ENCODE measurements at places on chromosomes 4 and X.
A peak's percentile ranks its signal among the peaks of the same experiment; 100 is the strongest.

- no peak for DNase-seq
Measured at GRCh38 chrX:13669246-13669737, 16.4 kb downstream of the TCEANC start.

- no peak for DNase-seq
Measured at GRCh38 chrX:50967736-50968135, 57.2 kb downstream of the BMP15 start.

DNA sequence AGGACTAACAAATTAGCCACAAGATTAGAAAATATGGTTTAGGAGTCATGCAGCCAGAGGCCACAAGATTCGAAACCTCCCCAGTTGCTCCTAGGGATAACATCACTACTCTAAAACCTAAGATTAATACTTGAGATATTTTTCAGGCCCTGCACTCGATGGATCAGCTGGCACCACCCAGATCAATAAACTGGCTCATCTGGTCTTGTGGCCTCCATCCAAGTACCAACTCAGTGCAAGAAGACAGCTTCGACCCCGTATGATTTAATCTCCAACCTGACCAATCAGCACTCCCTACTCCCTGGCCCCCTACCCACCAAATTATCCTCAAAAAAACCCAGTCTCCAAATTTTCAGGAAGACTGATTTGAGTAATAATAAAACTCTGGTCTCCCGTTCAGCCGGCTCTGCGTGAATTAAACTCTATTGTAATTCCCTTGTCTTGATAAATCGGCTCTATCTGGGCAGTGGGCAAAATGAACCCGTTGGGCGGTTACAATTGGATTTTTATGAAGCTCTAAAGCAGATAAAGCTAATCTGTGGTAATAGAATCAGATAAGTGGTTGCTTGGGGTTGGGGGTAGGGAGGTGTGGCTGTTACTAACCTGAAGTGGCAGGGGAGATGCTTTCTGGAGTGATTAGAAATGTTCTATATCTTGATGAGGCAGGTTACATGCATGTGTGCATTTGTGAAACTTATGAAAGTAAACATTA, 91.8 kb upstream of the ATXN3L start:
- DNase-seq: no peak

GRCh38 chr4:117479673-117480072, 394.3 kb upstream of the TRAM1L1 start:
- DNase-seq: no peak

- DNase-seq: no peak
Measured at GRCh38 chrX:125947501-125947900, 218.6 kb downstream of the DCAF12L2 start.

DNA sequence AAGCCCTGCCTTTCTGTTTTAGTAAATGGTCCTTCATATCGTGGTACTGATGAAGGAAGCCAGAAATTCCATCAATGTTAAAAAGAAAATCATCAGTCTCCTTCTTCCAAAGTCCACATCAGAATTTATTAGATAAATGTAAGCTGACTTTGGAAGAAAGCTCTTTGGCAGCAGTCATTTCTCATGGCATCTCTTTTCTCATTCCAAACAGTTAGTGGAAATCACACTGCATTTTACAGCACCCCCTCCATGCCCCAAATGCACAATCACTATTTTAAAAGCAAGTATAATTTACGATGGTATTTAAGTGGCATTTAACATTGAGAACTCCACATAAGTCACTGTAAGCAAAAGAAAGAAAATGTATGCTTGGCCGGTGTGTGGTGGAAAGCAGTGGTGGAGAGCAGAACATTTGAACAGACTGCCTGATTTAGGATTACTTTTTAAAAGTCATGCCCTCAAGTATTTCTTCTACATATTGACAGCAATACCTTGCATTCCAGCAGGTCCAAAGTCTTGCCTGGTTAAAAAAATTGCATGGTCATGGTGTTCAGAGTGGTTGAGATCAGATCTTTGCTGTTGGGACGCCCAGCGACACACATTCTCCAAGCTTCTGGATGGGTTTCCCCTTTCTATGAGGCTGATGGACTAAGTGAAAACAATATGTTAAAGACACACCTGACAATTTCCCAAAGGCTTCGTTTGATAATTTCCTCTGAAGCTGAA, 248.6 kb downstream of the ADAMTS3 start:
- DNase-seq: no peak

GRCh38 chr4:91471280-91471679, 832.5 kb upstream of the GRID2 start:
- no peak for DNase-seq

DNA sequence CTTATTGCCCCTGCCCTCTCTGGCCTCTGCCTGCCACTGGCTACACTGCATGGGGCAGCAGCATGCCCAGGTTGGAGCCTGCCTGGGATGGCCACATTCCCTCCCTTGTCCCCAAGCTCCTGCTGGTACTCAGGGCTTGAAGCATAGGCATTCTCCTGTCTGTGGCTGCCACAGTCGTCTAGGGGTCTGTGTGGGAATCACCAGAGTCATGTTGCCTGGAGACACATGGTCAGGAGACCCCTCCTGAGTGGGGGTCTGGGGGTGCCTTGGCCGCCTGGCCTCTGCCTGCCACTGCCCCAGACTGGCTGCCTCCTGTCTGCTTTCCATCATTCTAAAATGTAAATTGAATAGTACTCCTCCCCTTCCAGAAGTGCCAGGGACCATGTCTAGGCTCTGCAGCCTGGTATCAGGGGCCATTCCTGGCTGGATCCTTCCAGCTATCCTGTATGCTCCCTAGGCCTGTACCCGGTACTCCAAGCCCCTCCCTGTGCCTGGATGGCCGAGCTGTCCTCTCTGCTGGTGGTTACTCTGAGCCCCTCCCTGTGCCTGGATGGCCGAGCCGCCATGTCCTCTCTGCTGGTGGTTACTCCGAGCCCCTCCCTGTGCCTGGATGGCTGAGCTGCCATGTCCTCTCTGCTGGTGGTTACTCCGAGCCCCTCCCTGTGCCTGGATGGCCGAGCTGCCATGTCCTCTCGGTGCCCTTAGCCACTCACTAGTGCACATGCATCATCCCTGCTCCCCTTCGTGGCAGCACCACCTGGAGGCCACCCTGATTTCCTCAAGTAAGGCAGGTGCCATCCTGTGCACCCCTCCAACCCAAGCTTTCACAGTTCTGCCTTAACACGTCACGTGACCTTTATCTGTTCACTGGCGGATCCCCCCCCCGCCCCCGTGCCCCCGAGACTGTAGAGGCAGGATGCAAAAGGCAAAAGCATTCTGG, 5.5 kb upstream of the NKX1-1 start:
- DNase-seq: no peak

DNA sequence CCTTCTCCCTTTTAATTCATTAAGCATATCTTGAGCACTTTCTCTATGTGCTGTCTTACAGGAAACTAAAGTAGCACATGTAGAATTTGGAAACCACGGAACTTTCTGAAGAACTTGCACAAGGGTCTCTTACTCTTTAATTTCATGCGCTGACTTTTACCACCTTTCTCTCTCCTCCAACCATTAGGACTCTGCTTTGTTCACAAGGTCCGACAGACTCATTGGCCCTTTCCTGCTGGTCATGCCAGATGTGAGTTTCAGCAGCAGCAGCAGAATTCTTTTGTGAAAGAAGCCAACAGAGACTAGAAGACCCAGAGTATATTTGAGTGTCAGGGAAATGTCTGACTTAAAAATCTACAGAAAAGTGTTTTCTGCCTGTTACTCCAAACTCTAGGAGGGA, 207.1 kb downstream of the GUCY2F start:
- no peak for DNase-seq

GRCh38 chr4:42643685-42644084, 13.2 kb downstream of the ATP8A1 start:
- no peak for DNase-seq

DNA sequence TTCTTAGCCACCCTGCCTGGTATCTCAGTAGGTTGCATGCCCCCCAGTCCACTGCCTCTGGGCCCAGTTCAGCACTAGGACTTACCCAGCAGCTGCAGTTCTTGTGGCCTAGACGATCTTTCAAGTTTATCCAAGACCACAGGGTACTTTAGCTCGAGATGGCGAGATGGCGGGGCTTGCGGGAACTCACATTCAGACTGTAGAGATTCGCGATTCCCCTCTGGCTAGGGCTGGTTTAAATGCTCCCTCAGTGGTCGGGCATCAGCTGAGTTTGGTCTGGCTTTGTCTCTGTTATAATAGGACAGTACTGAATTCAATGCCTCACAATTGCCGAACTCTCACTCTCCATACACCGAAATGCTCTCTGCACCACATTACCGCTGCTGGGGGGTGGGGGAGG, 18.4 kb upstream of the RFC1 start:
- DNase-seq: no peak

- DNase-seq: no peak
Measured at GRCh38 chr4:76665153-76665552, 230.1 kb downstream of the SHROOM3 start.

DNA sequence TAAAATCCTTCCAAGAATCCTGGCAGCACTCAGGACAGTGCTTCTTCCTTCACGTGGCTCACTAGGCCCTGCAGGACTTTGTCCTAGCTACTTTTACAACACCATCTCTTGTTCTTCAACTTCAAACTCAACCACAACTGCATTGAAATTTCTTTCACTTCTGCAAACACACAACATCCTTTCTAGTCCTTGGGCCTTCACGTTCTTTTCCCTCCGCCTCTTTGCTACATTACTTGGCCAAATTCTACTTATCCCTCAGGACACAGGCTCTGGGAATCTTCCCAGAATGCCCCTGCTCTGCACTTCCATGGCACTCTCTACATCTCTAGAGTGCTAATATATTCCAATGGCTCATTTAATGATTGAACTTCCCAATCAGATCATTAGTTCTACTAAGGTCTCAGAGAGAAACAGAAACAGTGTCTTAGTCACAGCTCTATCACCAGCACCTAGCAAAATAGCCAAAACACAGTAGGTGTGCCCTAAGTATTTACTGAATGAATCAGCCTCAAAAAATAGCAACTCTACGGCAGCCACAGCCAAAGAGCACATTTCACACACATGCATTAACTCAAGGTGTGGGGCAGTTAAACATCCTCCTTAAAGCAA, 73.3 kb downstream of the MANBA start:
- DNase-seq: no peak

GRCh38 chr4:121070274-121070673, 2.1 kb downstream of the NDNF start:
- no peak for DNase-seq

DNA sequence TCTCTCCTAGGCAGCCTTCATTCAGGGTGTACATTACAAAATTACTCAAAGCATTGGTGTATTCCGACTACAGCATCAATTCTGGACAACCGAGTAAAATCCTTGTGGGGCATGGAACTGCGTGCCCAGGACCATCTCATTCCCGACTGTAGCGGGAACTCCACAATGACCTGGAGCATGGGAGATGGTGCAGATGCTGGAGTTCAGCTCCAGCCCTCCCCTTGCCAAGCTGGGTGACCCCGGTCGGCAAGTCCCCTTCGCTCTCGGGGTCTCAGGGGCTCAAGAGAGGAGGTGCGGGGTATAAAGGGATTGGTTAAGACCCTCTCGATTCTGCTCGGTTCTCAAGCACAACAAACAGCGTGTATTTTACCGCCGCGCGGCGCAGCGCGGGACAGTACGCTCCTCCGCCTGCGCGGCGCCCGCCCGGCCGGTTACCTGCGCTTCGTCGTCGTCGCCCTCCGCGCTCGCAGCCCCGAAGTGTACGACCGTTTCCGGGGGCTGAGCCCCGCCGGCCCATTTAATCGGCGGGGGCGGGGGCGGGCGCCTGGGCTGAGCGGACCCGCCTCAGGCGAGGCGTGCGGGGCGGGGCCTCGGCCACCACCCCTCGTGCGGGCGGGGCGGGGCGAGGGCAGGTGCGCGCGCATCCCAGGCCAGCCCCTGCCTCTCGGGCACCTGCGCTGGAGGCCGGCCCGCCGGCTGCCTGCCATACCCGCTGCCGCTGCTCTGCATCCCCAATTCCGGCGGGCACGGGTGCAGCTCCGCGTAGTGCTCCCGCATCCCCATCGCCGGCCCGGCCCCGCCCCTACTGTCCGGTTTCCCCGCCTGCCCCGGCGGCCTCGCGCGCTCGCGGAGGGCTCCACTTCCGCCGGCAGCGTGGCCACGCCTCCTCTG, at the start of gene G6PD:
G6PD (minus strand) TSS at position 493 of the 891 bp plus-strand sequence. CDS start 691 bp downstream, outside the sequence.
- DNase-seq: peak; percentile 69

DNA sequence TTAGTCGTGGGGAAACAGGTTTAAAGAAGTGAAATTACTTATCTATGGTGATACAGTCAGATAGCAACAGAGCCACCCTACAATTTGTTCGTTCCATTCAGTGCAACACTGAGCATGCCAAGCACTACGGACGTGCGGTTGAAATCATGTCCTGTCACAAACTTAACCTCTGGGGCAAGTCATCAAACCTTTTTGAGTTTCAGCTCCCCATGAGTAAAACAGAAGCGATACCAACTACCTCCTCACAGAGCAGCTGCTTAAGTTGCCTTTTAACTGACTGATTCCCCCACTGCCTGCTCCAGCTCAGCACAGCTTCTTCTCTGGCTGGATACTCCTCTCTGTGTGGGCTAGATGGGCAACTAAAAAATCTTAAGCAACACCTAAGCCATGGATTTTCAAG, 36.0 kb downstream of the LHFPL1 start:
- no peak for DNase-seq

DNA sequence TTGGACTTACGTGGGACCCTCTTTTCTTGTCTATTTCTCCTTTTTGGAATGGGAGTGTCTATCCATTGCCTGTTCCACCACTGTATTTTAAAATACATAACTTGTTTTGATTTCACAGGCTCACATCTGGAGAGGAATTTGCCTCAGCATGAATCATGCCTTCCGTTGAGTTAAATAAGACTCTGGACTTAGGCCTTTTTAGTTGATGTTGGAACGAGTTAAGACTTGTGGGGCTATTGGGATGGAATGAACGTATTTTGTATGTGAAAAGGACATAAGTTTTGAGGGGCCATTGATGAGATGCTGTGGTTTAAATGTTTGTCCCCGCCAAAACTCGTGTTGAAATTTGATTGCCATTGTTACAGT, 66.2 kb downstream of the BEX3 start:
- DNase-seq: no peak

GRCh38 chr4:183405303-183405702, 39.1 kb upstream of the CDKN2AIP start:
- DNase-seq: no peak

DNA sequence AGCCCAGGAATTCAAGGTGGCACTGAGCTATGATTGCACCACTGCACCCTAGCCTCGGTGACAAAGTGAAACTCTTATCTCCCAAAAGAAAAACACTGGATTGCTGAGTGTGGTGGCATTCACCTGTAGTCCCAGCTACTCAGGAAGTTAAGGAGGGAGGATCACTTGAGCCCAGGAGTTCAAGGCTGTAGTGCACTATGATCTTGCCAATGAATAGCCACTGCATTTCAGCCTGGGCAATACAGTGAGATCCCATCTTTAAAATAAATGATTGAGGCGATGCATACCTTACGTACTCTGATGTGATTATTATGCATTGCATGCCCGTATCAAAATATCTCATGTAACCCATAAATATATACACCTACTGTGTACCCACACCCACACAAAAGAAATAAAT, 31.2 kb upstream of the LARP1B start:
- no peak for DNase-seq

- no peak for DNase-seq
Measured at GRCh38 chr4:187714957-187715356, 280.6 kb upstream of the ZFP42 start.

Measured in stimulated activated CD8-positive, alpha-beta memory T cell treated with anti-CD3 and anti-CD28 coated beads, Interleukin-2, amount 100 ng/mL, for 1 hour (primary cell).